ENCODE measurements at places on chromosomes 3 and 15.

DNA sequence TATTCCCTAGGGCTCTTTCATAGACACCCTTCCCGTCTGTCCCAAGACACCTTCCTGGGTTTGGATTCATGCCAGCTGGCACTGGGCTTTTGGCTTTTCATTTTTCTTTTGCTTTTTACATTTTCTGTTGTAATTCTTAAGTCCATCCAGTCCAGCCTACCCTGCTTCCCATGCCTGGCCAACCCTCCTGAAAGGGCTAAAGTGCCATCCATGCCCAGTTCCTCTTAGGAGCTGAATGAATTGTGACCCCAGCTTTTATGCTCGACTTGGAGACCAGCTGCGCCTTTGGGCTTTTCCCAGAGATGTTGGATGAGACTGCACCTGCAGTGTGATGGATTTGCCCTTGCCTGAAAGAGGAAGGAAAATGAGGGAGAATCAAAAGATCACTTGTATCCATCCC lies 25.8 kb downstream of the LRRN1 start:
- DNase-seq = no peak

DNA sequence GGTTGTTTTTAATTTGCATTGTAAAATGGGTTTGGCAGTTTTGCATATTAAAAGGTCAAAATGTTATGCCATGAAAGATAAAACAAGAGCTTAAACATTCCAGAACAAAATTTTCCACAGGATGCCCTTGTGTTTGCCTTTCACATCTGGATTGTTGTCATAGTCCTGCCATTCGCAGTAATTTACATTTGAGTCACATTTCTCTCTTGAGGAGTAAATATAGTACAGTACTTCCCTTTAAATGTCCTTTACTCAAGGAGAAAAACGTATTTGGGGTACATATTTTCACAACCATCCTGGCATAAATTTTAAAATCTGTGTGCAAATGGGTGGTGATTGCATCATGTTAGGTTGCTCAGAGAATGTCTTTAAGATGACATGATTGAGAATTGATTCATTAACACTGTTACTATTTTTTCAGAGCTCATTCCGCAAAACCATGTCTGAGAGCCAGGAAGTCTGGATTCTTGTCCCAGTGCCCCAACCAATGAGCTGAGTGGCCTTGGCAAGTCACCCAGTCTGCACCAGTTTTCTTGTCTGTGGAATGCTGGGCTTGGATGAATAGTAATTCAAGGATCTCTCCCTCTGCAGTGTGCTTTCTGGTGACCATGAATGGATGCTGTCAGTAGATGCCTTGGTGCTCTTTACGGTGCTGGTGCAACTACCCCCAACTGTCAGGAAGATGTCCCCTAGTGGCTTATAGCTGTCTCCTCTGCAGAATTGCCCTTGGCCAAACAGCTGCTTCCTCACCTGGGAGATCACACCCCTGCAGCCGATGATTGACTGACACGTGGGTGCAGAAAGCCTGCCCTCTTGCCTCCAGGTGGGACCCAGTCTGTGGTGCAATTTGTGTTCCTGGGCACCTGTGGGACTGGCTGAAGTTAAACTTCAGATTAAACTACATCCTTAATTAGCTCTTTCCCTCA lies 43.0 kb downstream of the ABHD5 start:
- no peak for DNase-seq

DNA sequence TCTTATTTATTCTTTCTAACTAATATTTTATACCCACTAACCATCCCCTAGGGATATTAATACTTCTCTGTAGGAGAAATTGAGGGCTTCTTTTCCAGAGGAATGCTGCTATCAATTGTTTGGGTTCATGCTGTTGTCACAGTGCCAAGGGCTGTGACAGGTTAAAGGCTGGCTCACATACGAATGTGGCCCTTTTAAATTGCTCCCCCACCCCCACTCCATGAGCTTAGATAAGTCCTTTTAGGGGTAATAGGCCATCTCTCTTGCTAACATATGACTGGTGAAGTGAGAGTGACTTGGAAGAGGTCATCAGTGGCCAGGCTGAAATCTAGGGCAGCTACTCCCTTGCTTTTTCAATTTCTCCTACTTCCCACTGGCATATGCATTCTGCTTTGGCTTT lies 121.9 kb upstream of the DPH6 start:
- no peak for DNase-seq

DNA sequence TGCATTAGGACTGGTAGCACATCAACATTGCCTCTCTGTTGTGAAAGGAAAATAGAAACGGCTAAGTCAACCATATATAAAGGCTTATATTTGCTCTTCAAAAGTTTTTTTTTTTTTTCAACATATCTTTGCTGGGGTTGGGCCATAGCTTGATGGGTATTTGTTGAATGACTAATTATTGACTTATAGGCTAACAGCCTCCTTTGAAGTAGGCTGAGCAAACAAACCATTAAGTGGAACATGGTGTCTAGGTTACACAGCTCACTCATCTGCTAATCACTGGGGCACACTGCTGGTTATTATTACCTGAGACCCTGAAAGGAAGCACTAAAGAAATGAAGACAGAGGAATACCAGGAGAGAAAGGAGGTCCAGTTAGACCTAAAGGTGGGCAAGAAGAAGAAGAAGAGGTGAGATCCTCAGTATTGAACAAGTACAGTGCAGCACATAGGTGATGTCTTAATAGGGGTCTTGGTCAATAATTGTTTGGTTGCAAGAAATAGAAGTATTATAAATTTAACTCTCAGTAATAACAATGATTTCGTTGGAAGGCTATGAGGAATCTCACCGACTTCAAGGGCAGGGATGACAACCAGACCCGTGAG lies 139.4 kb downstream of the RPLP1 start:
- DNase-seq = peak; percentile 97

- DNase-seq = no peak
These were observed 57.2 kb upstream of the RGMA start for GRCh38 chr15:93146196-93146595.

GRCh38 chr15:78617516-78617915 lies 3.3 kb downstream of the CHRNA3 start:
- no peak for DNase-seq

GRCh38 chr3:56754741-56755417 lies 46.9 kb downstream of the ARHGEF3 start:
- no peak for DNase-seq

GRCh38 chr3:47895241-47895640 lies 92.3 kb downstream of the DHX30 start:
- no peak for DNase-seq

GRCh38 chr15:61184431-61184830 lies 44.7 kb downstream of the RORA start:
- DNase-seq = no peak

DNA sequence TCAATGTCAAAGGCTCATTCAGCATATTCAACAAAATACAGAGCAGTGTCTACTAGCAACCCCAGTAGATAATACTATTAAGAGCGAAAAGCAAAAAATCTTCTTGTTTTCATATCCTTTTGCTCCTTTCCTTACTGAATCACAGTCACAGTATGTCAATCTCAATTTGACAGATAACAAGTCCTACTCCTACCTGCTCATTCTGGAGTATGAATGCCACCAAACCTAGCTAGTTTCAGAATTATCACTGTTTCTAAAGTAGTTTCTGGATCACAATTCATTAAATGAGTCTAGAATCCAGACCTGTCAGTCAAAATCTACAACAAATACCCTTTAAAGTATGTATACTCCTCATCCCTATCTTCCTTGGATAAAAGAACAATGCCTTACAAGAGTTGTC lies 51.5 kb downstream of the MKRN2 start:
- DNase-seq = no peak

- DNase-seq = no peak
These were observed 17.7 kb upstream of the PRR23E start for GRCh38 chr3:127175272-127175671.

DNA sequence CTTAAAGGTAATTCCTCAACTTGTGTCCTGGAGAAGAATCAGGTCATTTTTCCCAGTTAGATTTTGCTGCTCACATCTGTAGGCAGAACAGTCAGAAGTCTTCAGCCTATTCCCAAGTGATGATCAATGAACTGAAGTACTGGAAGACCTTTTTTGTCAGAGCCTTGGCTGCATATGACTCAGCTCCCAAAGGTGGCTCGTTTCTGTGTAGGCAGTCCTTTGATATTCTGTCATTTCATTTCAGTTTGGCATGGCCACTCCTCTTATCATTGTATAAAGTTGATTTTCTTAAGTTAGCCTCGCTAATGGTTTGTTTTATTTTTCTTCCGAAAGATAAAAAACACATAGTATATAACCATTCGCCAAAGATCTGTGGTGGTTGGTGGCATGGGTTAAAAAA lies 90.7 kb downstream of the KLHL25 start:
- no peak for DNase-seq

- peak; percentile 6 for DNase-seq
These were observed 23.6 kb downstream of the TIMP4 start for GRCh38 chr3:12135029-12135657.

DNA sequence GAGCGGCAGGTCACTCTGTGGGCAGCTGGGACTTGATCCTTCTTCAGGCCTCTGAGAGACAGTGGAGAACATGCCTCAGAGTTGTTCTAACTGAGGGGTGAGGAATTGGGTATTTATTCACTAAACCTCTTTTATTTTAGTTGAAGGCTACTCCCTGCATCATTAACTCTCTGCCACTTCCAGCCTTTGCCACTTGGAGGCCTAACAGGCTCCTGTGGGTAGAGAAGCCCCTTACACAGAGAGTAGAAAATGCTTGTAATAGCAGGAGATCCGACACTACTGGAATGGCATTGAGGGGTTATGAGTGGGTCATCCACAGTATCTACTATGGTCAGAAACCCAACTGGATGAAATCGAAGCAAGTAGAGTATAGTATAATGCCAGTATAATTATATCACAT lies 81.7 kb downstream of the RYR3 start:
- DNase-seq = no peak

DNA sequence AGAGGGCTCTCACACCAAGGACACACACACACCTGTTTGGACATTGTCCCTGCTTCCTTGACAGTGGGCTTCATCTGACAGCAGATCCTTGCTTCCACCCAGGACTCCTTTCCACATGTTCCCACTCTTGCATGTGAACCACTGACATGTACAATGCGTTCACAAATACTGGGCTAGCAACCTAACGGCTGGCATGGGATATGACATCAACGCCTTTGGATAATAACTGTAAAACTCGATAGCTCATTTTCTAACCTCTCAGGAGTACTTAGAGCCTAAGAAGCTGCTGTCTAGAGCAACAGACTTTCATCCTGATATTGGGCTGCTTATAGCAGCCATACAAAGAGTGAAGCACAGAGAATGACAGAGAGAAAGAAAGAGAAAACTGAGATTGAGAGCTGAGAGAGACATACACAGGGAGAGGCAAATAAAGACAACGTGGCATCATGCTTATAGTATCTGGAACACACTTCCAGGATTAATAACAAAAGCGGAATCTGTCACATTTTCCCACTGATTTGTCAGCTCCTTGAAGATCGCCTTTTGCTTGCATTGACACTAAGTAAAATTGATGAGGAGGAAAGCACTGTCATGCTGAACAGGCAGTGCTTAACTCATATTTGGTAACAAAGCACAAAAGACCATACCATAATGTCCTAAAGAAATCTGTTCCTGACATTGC lies 1.7 kb downstream of the GUCA1C start:
- DNase-seq = no peak

DNA sequence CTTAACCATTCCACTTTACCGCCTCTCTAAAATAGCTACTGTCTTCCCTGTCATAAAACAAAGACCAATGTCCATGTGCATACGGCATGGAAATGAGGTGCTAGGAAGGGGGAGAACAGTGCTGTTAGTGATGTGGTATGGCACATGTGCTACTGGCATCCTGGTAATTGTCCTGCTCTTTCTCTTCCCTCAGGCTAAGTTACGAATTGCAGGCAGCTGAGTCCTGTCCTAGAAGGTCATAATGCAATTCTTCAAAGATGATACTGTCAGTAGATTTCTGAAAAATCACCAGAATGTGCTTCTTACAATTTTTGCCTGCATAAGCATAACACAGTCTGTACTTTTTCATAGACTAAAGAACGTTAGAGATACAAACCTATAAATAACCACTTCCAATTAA lies 216.8 kb downstream of the RSL24D1 start:
- DNase-seq = no peak

DNA sequence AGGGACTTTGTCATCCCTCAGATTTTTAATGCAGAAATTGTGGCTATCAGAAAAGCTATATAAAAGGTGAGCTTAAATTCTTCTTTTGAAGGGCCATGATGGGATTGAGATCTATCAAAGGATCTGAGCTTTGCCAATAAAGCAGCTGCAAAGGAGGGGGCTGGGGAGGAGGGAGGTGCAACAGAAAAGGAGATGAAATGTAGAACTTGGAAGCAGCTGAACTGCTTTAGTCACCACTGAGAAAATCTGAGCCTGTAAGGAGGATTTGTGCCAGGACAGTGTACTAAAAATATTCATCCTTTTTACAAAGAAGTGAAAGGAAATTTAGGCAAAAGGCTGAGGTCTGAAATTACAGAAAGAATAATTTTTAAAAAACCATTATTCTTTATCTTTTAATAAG lies 10.4 kb downstream of the TSPAN3 start:
- DNase-seq = no peak

- peak; percentile 74 for DNase-seq
These were observed 207.1 kb downstream of the MEIS2 start for GRCh38 chr15:36893276-36893675.

DNA sequence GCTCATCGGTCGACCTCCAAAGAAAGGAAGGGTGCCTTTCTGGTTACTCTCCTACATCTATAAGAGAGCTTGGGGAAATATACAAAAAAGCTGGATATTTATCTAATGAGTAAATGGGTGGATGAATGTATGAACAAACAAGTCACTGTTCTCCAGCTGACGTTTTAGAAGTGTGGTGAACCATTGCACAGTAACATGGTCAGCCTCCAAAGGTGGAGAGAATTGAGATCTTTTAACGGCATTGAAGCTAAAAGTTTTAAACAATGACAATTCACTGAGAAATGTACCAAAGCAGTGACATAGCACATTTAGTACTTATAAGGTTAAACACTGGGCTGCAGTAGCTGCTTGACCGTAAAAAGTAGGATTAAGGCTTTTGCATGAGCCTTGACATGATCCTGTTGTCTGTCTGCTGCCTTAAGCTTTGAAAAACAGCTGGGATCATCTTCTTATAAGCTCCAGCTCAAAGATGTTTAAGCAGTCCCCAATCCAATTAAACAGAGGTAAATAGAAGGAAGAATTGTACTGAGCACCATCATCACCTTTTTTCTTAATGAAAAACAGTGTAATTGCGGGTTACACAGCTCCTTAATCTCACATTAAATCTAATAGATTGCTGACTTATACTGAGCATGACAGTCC lies 222.9 kb downstream of the WDR72 start:
- DNase-seq = no peak

DNA sequence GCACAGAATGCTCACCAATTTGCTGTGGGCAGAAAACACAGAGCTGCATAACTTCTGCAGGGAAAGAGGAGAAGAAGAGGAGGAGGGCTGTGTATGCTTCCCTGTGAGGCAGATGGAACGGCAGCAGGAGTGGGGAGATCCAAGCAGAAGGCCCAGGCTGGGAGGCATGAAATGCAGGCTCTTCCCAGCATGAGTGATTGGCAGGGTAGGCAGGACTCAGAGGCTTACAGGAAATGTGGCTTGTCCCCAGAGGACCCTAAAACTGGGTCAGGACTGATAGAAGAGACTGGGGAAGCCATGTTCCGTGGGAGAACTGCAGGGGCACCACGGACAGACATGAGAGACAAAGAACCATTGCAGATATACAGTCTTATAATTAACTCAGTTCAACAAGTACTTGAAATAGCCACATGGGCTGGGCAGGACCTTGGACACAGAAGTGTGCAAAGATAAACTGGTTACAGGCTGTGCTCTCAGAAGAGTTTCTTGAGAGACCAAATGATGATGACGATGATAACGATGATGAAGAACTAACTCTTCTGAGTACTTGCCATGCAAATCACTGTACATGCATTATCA lies 286.9 kb downstream of the EPHB1 start:
- no peak for DNase-seq
